CD4-positive, alpha-beta T cell treated with Interleukin-15 for 4 hours (primary cell): ENCODE measurements at places on chromosomes 6 and 20.

GRCh38 chr6:157760589-157761330 is 62.3 kb upstream of the SNX9 start:
- DNase-seq = no peak

GRCh38 chr6:104887350-104887749 is 27.6 kb upstream of the HACE1 start:
- DNase-seq = no peak

DNA sequence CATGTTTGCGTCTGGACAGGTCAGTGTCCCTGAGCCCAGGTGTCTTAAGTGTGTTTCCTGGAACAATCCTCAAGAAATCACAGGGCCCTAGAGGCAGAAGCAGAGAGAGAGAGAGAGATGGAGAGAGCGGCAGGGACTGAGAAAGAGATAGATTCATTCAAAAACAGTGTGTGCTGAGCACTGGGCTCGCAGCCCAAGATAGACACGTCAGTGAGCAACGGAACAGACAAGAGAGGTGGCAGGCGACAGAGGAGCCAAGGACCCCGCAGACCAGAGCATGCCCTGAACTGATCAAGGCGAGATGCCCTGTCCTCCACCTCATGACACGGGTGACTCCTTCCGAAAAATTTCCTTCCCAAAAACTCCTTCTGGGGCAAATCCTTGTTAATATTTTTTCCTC is 362.0 kb upstream of the SULF2 start:
- no peak for DNase-seq

- no peak for DNase-seq
Observed at GRCh38 chr6:105545947-105546731, 143.3 kb upstream of the PREP start.

GRCh38 chr20:31569163-31570020 is 35.7 kb upstream of the ID1 start:
- DNase-seq = peak; percentile 67

- DNase-seq = no peak
Observed at GRCh38 chr6:54474898-54475297, 166.7 kb downstream of the TINAG start.

DNA sequence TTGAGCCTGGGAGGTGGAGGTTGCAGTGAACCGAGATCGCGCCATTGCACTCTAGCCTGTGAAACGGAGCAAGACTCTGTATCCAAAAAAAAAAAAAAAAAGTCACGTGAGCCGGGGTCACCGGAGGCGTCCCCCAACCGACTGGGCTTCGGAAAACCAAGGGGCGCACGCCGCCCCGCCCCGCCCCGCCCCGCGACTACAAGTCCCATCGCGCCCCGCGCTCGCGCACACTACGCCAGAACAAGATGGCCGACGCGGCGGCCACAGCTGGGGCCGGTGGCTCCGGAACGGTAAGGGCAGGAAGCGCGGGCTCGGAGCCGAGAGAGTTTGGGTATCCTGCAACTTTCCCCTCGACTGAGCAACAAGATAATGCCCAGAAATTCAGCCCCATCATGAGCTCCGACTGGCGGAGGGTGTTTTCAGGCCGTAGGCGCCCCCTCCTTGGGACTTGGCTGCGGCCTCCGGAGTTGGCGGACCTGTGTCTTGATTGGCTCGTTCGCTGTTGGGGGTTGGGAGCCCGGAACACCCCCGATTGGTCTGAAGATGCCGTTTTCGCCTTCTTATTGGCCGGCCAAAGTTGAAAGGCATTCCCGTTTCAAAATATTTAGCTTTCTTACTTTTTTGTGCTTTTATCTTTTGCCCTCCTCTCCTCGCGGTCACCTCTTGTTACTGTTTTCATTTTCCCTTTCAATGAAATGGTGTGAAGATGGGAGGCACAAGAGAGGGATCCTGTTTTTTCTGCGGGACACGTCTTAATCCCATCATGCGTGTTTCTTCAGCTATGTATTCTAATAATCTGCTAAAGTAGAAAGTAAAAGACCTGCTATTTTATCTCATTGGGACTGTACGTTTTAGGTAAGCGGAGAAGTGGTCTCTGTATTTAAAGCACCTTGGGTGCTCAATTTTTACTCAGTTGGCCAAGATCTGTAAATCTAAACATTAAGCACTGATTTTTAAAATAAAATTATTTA is at the start of gene TAF8:
TSS of gene TAF8 (plus strand) at position 228 of the 971 bp plus-strand sequence. CDS start at position 246, 18 bp downstream.
- peak; percentile 89 for DNase-seq

DNA sequence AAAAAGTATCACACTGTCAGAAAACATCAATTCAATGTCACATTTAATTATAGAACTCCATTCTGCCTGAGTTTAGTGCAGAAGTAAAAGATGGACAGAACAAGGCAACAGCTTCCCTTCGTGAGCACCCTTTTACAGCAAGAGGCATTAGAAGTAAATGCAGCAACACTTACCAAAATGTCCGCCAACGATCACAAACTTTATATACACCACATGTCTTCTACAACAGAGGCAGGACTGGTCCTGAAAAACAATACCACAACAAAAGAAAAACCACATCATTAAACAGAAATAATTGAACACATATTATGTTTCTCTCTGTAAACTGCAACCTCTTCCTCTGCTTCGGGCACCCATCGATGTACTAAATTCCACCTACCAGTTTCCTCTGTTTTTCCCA is 92.9 kb downstream of the FYN start:
- no peak for DNase-seq

- no peak for DNase-seq
Observed at GRCh38 chr20:9139106-9139833, 70.4 kb downstream of the PLCB4 start.

DNA sequence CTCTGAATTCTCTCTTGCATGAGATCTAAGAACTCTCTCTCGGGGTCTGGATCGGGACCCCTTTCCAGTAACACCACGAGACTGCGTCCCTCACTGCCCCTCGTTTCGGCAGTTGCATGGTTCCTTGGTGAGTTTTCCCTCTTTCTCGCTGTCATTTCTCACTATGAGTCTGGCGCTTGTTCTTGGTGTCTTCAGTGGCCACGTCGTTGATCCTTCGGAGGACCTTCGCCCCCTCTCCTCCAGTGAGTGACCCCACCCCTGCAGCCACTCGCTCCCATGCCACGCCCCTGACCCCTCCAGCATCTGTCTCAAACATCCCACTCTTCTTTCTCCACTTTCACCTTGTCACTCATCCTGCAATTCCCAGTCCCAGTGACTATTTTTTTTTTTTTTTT is 23.0 kb downstream of the SYNJ2 start:
- DNase-seq = no peak
